Esophagus squamous epithelium (tissue), 5 donors: ENCODE measurements at places on chromosomes 5 and 9.

GRCh38 chr9:108108280-108108851 lies 618.8 kb upstream of the KLF4 start:
- DNase-seq: no peak

- DNase-seq: no peak
Measured at GRCh38 chr9:34272101-34272541, 56.9 kb downstream of the KIF24 start.

- no peak for DNase-seq
Measured at GRCh38 chr9:121818841-121819427, 167.5 kb downstream of the DAB2IP start.

- DNase-seq: no peak
Measured at GRCh38 chr5:115461506-115462290, 82.9 kb downstream of the FEM1C start.

GRCh38 chr9:105445203-105445881 lies 2.5 kb upstream of the FSD1L start:
- DNase-seq: no peak

DNA sequence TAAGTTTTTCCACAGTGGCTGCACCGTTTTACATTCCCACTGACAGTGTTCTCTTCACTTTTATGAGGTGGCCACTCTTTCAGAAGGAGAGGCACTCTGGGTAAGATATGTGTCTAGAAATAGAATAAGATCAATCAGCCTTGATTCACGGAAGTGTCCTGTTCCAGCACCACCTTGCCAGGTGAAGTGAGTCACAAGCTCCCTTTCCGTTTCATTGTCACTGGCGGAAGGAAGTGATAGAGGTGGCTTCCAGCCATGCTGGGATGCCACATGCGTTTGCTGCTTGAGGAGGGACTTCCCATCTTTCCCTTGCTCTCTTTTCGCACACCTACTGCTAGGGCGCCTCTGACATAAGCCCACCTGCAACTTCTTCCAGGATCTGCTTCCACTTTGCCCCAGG lies 217.1 kb downstream of the PIK3R1 start:
- DNase-seq: no peak

DNA sequence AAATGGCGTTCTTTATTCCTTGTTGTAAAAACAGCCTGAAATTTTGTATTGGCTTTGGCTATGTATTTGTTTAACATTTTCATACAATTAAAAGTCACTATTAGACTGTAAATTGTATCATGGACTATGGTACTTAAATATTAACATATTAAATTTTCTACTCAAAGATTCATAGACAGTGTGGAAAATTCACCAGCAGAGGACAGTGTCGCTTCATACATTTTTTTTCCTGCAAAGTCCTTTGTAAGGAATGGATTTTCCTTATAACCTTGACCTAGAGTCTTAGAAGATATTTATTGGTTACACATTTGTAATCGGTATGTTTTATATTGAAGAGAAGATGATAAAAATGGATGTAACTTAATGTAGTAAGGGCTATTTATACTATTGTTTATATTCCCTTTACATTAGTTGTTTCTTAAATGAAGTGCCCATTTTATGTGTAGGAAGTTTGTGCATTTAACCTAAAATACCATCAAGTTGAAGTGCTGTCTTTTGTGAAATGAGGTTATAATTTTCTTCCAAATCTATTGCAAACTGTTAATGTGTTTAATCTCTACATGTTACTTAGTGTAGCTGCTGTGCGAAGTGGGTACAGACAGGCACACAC lies 150.1 kb downstream of the KDM4C start:
- no peak for DNase-seq

GRCh38 chr9:91837981-91838731 lies 111.9 kb downstream of the ROR2 start:
- DNase-seq: no peak

- DNase-seq: no peak
Measured at GRCh38 chr9:83061990-83062650, 822 bp downstream of the RASEF start.

GRCh38 chr5:128695791-128696530 lies 157.9 kb upstream of the FBN2 start:
- DNase-seq: no peak

GRCh38 chr9:123834218-123834888 lies 95.6 kb downstream of the DENND1A start:
- DNase-seq: no peak

- DNase-seq: no peak
Measured at GRCh38 chr9:134473141-134474054, 147.1 kb downstream of the RXRA start.

- no peak for DNase-seq
Measured at GRCh38 chr5:124683917-124684555, 62.4 kb downstream of the ZNF608 start.

DNA sequence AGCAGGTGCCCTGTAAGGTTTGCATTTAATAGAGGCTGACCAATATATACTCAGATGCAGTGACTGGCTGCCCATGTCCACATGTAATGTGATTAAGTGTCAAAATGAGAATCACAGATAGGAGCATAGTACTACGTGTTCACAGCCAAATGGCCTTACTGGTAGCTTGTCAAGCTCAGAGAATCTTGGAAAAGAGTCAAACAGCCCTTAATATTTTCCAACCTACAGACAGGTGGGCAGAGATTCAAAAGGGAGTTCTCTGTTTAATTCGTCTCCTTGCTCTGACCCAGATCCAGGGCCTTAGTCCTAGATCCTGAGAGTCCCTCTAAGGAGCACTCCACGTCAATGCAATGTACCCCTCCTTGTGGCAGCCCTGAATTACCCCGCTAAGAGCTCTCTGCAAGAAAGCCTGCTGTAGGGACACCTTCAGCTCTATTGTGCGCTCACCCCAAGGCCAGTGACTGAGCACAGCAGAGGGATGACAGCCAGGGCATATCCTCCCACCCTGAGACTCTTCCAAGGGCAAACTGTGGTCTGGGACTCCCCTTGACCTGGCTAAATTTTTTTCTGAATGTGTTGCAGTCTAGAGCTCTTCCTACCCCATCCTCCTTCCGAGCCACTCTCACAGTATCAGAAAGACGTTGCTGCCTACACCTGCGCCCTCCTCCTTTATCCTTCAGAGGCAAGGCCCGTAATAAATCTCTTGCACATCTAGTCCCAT lies 159.2 kb downstream of the SNCAIP start:
- DNase-seq: no peak

DNA sequence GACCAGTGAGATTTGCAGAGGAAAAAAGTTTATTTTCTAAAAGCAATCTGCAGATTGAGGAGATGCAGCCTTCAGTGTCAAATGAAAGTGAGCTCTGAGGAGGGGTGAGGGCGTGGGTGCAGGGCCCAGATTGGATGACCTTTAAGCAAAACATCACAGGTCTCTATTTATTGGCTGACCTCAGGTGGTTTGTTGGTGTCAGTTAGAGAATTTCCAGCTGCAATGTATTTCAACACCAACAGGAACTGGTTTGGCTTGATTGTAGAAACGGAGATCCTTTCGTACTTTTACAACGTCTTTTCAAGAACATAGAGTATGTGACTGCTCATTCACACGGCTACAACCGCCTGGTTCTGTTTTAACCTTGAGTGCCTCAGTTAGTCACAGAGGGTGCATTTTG lies 1069.1 kb downstream of the EFNA5 start:
- DNase-seq: no peak
